A549 treated with DMSO at 1 μM for 4 hours (cell line): ENCODE measurements at places on chromosomes 2 and 18. TPM values are rescaled to one million over a fixed set of nuclear protein-coding genes. Genes with fewer than 3 reads are reported as not detected.

Gene POTEI
- 0.01 TPM in 1 of 5 replicates, not detected in the others for total RNA-seq

Gene FARSB
- 42.2 to 47.8 TPM (median 44.7 TPM) in 5 replicates for total RNA-seq

Gene ATG9A
- 47.0 to 55.9 TPM (median 49.7 TPM) in 5 replicates for total RNA-seq

Gene DOK6
- total RNA-seq, result not detected in 5 replicates

Gene SLC25A12
- 12.3 to 16.3 TPM (median 14.8 TPM) in 5 replicates for total RNA-seq

Gene LYG1
- 0.49 to 2.6 TPM (median 1.6 TPM) in 5 replicates for total RNA-seq

Gene LINC00305
- not detected in 5 replicates for total RNA-seq

Gene DNAH7
- 0.93 to 1.6 TPM (median 1.2 TPM) in 5 replicates for total RNA-seq

Gene PLCL1
- total RNA-seq, result 0.07 TPM in 1 of 5 replicates, not detected in the others

Gene HNMT
- 0.28 to 1.2 TPM (median 0.44 TPM) in 5 replicates for total RNA-seq

Gene GYPC
- total RNA-seq, result not detected in 5 replicates

Gene POTEJ
- not detected in 5 replicates for total RNA-seq

Gene NLRC4
- total RNA-seq, result 0.05 TPM in 1 of 5 replicates, not detected in the others

Gene GRP
- total RNA-seq, result not detected in 5 replicates

Gene SRSF7
- total RNA-seq, result 316 to 428 TPM (median 347 TPM) in 5 replicates

Gene HOXD9
- 0.99 to 2.1 TPM (median 1.3 TPM) in 5 replicates for total RNA-seq

Gene HOXD4
- 0.22 to 0.55 TPM (median 0.36 TPM) in 5 replicates for total RNA-seq

Gene ZBTB7C
- total RNA-seq, result 0.03 to 0.11 TPM (median 0.05 TPM) in 5 replicates

Gene CDCA7
- 42.5 to 53.7 TPM (median 47.0 TPM) in 5 replicates for total RNA-seq

Gene HRH4
- not detected in 5 replicates for total RNA-seq

Gene TUBA4B
- total RNA-seq, result 0.26 to 0.46 TPM (median 0.31 TPM) in 5 replicates

Gene GALNT5
- total RNA-seq, result 3.0 to 3.8 TPM (median 3.2 TPM) in 5 replicates

Gene VWC2L
- not detected in 5 replicates for total RNA-seq

Gene NT5C1B
- total RNA-seq, result not detected in 5 replicates

Gene EPHA4
- 0.37 to 1.2 TPM (median 0.72 TPM) in 5 replicates for total RNA-seq

Gene GCA
- total RNA-seq, result 5.3 to 7.6 TPM (median 5.6 TPM) in 5 replicates

Gene YPEL5
- total RNA-seq, result 49.1 to 61.6 TPM (median 51.2 TPM) in 5 replicates

Gene TANK
- total RNA-seq, result 32.0 to 52.6 TPM (median 43.5 TPM) in 5 replicates

Gene SCN3A
- total RNA-seq, result 0.01 to 0.07 TPM in 2 of 5 replicates, not detected in the others

Gene GDF7
- total RNA-seq, result 0.02 to 0.05 TPM (median 0.05 TPM) in 5 replicates

Gene BMPR2
- 12.3 to 20.3 TPM (median 17.5 TPM) in 5 replicates for total RNA-seq

Gene B3GNT7
- total RNA-seq, result 1.1 to 2.3 TPM (median 1.6 TPM) in 5 replicates

Gene FHOD3
- total RNA-seq, result 2.3 to 2.8 TPM (median 2.4 TPM) in 5 replicates
